ENCODE measurements at places on chromosomes 4 and X.

GRCh38 chr4:165779950-165780670, 92.9 kb upstream of the TLL1 start:
- no peak for DNase-seq

GRCh38 chr4:35102066-35102465, 1142.2 kb downstream of the ARAP2 start:
- peak; percentile 94 for DNase-seq

DNA sequence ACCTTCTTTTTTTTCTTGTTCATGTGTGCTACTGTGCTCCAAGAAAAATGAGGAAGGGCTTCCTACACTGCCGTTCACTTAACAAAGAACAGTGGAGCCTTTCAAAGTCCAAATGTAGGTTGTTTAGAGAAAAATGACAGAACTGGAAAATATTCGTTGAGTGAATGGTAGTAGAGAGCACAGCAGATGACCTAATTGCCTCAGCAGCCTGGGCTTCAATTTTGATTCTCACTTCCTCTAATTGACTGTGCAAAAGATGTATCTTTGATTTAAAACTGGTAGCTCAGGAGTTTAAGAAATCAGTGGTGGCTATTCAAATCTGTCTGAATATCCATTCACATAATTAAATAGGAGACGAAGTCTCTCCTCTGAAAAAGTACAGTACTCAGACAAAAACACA, 5.2 kb downstream of the NLGN4X start:
- DNase-seq, result no peak

- no peak for DNase-seq
These were observed 76.2 kb upstream of the TEX13D start for GRCh38 chrX:124256216-124256615.

GRCh38 chr4:15771216-15772058, 6.7 kb upstream of the CD38 start:
- DNase-seq, result no peak

- no peak for DNase-seq
These were observed 98.3 kb upstream of the CXXC4 start for GRCh38 chr4:104593019-104593418.

- no peak for DNase-seq
These were observed 1881.7 kb downstream of the ARAP2 start for GRCh38 chr4:34362654-34363053.

DNA sequence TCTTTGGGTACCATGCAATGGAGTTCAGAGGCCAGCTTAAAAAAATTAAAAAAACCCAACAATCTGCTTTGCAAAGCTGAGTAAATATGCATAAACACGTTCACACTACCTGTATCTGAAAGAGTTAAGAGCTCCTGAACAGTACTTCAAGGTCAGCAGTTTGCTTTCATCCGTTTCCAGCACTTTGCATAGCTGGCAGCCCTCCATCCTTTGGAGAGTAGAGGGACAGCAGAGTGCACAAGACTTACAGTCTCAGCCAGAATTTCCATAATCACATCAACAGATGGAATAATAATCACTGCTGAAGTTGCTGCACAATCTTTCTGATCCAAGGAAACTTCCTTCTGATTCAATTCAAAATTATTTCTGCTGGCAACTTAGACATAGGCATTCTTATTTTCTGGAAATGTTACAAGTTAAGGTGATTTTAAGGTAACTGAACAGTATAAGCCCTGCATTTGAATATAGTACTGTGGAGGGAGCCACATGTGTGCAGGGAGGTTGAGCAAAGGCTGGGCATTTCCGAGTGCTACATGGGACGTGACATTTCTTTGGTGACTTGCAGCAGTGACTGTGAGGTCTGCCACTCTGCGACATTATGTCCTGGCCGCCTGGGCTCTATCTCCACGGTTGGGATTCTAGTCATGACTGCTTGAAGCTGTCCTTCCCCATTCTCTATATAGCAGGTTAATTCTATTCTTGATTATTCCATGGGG, 73.5 kb upstream of the EMCN start:
- DNase-seq, result no peak

DNA sequence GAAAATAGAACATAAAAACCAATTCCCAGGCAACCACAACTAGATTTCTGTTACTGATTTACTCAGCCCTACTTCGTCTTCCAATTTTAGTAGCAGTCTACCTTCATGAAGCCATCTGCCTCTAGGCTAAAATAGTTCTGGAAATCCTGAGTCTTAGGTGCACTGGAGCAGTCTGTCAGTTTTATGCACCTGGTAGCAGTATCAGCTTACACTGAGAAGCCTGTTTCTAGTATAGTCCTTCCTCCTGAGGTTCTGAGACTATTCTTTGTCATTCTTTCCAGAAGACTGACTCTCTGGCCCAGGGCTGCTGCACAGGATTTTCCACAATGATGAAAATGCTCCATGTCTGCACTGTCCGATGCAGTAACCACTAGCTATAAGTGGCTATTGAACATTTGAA, 16.9 kb upstream of the HPRT1 start:
- peak; percentile 24 for DNase-seq

DNA sequence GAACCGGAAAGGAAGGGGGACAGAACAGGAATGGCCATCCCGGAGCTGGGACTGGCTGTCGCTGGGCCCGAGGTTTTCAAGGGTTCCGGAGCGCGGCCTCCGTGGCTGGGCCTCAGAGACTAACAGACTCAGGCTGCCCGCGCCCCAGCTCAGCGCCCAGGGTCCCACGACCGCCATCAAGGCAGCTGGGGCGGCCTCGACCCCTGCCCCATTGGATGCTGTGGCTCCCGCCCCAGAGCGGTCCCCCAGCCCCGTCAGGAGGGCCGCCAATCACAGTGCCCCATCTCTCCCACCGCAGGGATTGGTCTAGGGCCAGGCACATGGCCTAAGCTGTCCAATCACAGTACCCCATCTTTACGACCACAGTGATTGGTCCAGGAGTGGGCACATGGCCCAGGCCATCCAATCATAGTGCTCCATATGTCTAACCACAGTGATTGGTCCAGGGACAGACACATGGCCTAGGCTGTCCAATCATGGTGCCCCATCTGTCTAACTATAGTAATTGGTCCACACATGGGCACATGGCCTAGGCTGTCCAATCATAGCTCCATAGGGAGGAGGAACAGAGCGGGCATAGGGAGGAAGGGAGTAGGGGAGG, 105.3 kb upstream of the NKX1-1 start:
- DNase-seq, result no peak

DNA sequence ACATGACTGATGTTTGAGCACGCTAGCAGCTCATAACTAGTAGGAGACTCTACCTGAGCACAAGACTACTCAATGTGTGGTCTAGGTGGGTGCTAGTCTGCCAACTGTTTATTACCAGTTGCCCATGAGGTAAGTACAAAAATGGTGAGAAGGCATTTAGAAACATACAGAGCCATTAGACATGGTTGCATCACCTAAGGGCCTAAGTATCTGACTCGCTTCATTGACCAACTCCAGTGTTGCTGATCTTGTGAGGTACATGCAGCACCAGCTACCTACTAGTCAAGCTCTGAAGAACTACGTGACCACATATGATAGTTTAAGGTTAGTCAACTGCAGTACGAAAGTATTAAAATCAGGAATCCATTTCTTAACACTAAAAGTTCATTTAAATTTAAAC, 39.9 kb downstream of the APBB2 start:
- no peak for DNase-seq
